ENCODE measurements at places on chromosomes 1 and 21. TPM values are rescaled to one million over a fixed set of nuclear protein-coding genes. Genes with fewer than 3 reads are reported as not detected.

The FNDC10 gene
- 1.3 TPM for total RNA-seq

The NPPA gene
- not detected for total RNA-seq

The MCOLN2 gene
- not detected for total RNA-seq

The G0S2 gene
- total RNA-seq = 1.2 TPM
